ENCODE measurements at places on chromosomes 16 and 17. TPM values are rescaled to one million over a fixed set of nuclear protein-coding genes. Genes with fewer than 3 reads are reported as not detected.

DNA sequence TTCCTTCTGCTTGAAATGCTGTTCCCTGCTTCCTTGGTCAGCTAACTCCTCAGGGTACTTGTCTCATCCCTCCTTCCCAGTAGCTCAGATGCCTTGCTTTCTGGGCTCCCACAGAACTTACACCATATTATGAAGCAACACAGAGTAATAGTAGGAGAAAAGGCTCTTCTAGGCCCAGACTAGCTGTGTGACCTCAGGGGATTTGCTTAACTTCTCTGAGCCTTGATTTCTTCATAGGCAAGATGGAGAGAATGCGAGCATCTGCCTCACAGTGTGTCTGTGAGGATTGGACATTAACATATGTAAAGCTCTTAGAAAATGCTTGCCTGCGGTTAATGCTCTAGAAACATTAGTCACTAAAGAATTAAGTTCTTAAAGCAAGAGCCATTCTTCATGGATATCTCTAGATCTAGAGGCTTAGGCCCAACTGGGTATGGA is 22.3 kb upstream of the PECAM1 start:
- no peak for DNase-seq

GRCh38 chr16:20847550-20847949 is 41.2 kb downstream of the REXO5 start:
- DNase-seq: no peak

- DNase-seq: peak; percentile 92
These were observed 12.9 kb downstream of the TRIM37 start for GRCh38 chr17:59093702-59094231.

- no peak for DNase-seq
These were observed 69.9 kb upstream of the NUDT7 start for GRCh38 chr16:77652399-77652798.

DNA sequence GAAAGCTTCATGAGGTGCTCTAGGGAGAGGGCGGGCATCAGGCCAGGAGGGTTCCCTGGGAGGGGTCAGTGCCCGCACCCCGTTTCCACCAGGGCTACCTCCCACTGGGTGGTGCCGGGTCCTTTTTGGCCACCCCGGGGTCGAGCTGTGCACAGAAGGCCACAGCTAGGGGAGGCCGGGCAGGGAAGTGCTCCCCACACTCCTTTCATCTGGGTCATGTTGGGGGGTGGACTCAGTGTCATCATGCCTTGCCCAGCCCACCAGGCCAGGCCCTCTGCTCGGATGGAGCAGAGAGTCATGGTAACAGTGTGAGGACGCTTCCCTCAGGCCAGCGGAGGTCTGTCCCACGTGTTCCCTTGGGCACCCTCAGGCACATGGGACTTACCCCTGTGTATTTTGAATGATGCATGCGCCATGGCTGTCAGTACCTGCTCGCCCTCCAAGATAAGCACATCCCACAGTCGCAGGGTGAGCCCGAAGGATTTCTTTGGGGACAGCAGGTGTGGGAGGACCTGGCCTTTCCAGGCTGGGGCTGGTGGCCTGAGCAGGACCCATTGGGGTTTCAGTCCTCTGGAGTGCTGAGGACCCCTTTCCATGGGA is 46.4 kb downstream of the TNFRSF13B start:
- no peak for DNase-seq

Gene VWA3A
- not detected for total RNA-seq

- no peak for DNase-seq
These were observed 17.5 kb upstream of the MLKL start for GRCh38 chr16:74718140-74718539.

Gene TAC4
- total RNA-seq: 0.20 TPM

Measured in HT1080 (cell line).